NCI-H2029 treated with DMSO at 0.1 percent for 48 hours (cell line): ENCODE measurements at places on chromosomes 11 and 22.

DNA sequence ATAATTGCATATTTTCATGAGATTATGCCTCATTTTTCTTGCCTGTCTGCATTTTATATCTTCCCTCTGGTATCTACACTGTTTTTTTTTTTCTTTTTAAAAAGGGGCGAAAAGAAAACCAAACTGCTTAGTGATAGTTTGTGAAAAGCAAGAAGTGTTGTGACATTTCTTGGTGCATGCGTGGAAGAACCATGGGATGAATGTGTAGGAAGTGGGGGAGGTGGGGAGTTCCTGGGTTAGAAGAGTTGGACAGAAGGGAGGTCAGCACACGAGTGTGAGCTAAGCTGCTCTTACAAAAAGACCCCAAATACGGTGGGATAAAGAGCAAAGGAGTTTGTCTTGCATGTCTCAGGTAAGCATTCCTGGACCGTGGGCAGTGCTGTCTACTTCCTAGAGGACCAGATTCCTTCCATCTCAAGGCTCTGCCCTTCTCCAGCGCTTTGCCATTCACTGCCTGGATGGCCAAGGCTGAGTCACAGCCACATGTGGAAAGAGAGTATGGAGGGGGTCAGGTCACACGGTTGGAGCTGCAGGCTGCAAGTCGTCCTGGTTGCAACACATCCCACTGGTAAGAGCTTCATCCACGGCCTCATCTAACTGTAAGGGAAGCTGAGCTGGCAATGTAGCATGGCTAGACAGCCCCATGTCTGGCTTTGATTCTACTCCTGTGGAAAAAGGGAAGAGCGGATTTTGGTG lies 300.6 kb downstream of the DDX10 start:
- no peak for DNase-seq

- DNase-seq: no peak
Observed at GRCh38 chr11:57764972-57765371, 3.4 kb downstream of the CTNND1 start.

- DNase-seq: no peak
Observed at GRCh38 chr22:29089507-29089906, 16.7 kb downstream of the KREMEN1 start.

GRCh38 chr22:17874231-17874905 lies 100.1 kb upstream of the BID start:
- DNase-seq: no peak

- DNase-seq: no peak
Observed at GRCh38 chr22:50603511-50604255, 3.1 kb downstream of the MAPK8IP2 start.

DNA sequence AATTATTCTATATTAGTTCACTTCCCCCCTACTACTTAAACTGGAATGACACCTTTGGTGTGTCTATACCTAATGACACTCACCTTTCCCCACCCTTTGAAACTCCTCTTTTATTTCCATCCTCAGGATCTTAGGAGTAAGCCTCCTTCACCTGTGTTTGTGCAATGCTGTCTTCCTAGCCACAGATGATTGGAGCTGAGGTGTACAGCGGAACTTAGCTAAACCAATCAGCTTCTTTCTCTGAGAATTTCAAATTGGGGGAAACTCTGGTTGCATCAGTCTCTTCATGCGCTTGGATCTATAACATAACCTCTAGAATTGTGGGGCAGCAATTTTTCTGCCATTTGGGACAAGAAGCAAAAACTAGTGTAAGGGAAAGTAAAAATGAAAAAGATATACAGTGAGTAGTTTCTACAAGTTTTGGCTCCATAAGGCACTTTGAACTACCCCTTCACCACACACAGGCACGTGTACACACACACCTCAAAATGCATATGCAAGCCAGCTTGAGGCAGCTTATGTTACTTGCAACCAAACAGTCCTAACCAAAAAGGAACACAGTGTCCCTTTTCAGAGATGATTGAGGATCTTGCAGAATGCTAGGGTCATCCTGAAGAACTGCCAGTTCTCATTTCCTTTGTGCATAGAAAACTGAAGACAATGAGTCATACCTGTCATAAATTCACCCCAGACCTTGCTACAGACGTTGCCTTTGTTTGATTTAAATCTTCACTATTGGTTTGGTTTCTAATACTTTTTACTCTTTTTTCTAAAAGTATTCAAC lies 36.0 kb upstream of the LDLRAD3 start:
- DNase-seq: no peak

- no peak for DNase-seq
Observed at GRCh38 chr22:25697181-25697664, 44.8 kb upstream of the MYO18B start.

DNA sequence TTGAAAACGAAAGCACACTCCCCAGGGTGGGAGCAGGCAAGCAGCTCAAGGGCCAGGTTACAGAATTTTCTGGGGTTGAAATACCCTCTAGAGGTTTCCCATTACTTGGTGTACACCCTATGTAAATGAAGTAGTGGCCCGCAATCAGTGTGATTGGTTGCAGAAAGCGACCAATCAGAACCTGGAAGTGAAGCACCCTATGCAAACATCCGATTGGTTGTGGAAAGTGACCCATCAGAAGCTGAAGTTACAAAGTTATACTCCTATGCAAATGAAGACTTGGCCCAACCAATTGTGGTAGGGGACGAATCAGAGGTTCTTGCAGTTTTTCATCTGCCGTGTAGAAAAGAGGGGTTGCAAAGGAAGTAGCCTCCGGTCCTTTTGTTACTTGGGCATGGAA lies 19.2 kb downstream of the PRR5 start:
- DNase-seq: no peak

DNA sequence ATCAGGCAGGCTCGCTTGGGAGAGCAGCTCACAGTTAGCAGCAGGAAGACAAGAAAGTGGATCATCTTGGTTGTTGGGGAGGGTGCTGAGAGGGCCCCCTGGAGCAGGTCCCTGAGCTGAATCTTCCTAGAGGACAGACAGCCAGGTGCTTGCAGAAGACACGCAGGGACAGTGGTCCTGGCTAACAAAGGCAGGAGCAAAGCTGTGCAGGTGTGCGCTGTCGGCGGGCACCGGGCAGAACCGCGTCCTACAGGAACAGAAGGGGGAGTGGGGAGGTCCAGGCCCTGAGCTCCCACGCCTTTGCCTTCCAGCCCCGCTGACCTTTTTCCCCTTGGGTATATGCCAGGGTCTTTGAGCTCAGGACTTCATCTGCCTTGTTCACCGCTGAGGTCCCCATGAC lies 30.1 kb upstream of the PARVB start:
- no peak for DNase-seq

- no peak for DNase-seq
Observed at GRCh38 chr11:69013009-69013951, at the start of gene MRGPRF. Gene MRGPRF (minus strand): TSS chr11:69013246. CDS start chr11:69009901, 3,345 bp downstream.

- DNase-seq: no peak
Observed at GRCh38 chr11:20243974-20244373, 83.7 kb upstream of the DBX1 start.

GRCh38 chr11:69926376-69927050 lies 107.3 kb upstream of the FGF3 start:
- DNase-seq: no peak

DNA sequence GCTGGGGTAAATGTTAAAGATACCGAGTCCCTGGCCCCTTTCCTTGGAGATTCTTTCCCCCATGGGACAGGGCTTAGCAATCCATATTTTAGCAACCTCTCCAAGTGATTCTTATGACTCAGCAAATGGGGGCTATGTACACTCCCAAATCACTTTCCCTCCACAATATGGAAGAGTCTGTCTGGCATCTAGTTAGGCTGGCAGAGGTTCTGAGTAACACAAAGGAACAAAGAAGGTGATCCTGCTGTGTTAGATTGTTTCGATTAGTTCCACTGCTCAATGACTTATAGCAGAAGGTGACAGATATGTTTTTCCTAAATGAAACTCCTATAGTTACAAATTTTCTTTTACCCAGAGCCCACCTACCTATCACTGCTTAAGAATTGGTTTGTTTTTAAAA lies 154.0 kb upstream of the SYT13 start:
- no peak for DNase-seq

DNA sequence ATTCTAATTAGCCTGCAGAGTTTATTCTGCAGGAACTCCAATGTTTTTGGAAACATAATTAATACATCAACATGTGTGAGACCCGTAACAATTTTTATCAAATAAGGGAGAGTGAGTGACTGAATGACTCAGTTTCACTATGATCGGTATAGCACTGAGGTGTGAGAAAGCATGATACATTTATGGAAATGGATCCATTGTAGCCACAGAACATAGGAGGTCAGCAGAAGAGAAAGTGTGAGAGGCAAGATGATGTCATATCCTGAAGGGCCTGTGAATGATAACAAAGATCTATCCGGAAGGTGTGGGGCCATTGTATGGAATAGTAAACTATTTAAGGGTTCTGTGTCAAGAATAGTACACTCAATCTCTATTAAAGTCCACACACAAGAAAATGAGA lies 1406.1 kb upstream of the TENM4 start:
- DNase-seq: no peak

DNA sequence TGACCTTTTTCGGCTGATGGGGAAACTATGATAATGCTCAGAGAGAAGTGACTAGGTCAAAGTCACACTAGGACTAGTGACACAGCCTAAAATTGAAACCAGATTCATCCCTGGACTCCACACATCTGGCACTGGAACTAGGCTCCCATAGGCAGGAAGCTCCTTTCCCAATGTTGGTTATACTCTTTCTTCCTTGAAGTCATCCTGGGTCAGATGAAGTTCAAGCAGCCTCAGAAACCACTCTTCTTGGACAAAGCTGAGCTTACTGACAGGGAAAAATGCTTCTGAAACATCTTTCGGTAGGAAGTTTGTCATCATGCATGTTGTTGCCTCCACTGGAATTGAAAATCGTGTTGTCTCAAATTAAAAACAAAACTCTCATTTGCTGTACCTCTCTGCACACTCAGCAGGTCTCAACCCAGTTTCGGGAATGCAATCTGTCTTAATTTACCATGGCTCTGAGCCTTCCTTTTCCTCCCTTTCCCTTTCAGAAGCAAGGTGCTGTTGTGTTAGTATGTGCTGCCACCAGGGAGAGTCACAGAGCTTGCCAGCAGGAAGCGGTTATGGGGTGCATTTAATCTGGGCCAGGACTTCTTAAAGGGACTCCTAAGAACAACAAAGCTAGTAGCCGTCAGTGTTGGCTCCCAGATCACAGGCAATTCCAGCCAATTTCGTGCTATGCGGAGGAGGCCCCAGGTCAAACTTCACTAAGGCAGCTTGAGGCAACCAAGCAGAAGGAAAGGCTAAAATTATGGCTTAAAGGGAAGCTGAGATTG lies 384.8 kb downstream of the TENM4 start:
- no peak for DNase-seq

DNA sequence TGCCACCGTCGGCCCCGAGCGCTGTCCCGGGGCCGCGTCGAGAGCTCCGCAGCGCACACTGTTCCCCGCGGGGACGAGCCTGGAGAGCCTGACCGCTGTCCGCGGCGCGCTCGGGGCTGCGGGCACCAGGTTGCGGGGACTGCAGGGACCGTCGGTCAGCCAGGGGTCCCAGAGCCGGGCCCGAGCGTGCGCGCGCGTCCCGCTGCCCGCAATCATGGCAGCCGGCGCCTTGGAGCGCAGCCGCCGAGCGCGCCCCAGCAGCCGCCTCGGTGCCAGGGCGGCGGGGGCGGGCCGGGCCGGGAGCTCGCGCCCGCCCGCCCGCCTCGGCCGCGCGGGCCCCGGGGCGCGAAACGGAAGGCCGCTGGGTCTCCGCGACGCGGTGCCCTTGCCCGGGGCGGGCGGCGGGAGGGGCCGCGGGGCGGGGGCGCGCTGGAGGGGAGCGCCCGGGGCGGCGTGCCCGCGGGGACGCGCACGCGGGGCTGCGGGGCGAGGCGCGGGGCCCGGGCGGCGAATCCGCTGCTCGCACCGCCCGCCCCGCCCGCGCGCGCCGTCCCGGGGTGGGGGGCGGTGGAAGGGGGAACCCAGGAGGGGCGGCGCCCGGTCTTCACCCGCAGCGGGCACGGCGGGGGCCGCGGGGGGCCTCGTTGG lies 79.4 kb upstream of the PPARA start:
- DNase-seq: no peak

DNA sequence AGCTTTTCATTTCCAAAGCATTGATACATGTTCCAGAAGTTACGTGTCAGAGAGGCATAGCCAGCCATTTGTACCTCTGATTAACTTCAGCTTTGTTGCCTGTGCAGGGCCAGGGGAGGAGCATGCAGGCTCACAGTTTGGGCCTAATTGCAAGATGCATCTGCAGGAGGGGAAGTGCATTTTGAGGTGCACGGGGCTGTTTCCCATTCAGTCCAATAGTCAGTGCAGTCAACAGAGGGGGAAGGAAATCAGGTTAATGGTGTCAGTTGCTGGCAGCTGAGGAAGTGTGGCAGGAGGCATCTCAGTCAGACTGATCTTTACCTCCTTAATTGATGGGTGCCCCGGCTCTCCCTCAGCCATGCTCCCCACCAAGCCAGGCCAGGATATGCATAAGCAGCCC lies 39.3 kb downstream of the ABCC8 start:
- DNase-seq: no peak

GRCh38 chr11:86274503-86274902 lies 27.5 kb upstream of the HIKESHI start:
- DNase-seq: no peak

GRCh38 chr11:15258433-15259165 lies 143.9 kb downstream of the INSC start:
- DNase-seq: peak; percentile 42

- DNase-seq: no peak
Observed at GRCh38 chr11:122048401-122048800, 67.6 kb downstream of the BLID start.

- DNase-seq: no peak
Observed at GRCh38 chr11:130499828-130500227, 51.4 kb downstream of the ADAMTS15 start.

- no peak for DNase-seq
Observed at GRCh38 chr22:31585161-31585859, 76.7 kb downstream of the PISD start.

GRCh38 chr11:75493626-75494025 lies 32.1 kb downstream of the GDPD5 start:
- no peak for DNase-seq

GRCh38 chr11:115256397-115257197 lies 247.6 kb downstream of the CADM1 start:
- peak; percentile 21 for DNase-seq

DNA sequence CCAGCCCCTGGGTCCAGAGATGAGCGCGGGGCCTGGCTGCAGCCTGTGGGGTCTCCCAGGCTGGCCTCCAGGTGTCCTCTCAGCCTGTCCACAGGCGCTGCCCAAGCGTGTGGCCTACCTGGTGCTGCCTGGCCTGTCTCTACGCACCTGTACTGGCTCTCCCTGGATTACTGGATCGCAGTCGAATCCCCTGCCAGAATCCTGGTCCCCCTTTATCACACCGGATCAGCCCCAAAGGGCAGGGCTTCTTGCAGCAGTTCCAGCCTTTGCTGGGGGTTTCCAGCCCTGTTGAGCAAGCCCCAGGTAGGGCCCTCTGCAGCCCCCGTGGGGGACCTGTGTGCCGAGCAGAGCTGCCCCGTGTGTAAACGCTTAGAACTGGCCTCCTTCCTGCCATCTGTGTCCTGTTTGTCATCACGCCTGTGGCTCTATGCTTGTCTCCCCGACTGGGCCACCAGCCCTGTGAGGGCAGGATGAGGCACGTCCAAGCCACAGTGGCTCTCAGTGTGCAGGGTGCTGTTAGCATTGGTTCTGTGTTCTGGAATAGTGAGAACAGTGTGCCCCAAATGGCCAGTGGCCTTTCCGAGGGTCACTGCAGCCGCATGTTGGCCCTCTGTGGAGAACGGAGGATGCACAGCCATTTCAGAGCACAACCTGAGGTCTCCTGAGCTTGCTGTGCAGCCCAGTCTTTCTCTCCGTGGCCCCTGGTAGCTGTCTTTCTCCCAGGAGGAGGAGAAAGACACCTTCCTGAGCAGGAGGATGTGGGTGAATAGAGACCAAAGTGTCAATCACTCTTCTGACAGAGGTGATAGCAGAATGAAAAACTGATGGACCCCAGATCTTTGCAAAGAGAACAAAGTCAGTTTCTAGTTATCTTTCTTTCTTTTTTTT lies 13.9 kb upstream of the TXNRD2 start:
- DNase-seq: no peak
